ENCODE measurements at places on chromosomes 5 and 9.

- DNase-seq, result no peak
These were observed 68.0 kb downstream of the DENND4C start for GRCh38 chr9:19298436-19299000.

- no peak for DNase-seq
These were observed 32.8 kb upstream of the PLIN2 start for GRCh38 chr9:19160085-19160484.

- DNase-seq, result no peak
These were observed 20.2 kb downstream of the TLE1 start for GRCh38 chr9:81669041-81669651.

DNA sequence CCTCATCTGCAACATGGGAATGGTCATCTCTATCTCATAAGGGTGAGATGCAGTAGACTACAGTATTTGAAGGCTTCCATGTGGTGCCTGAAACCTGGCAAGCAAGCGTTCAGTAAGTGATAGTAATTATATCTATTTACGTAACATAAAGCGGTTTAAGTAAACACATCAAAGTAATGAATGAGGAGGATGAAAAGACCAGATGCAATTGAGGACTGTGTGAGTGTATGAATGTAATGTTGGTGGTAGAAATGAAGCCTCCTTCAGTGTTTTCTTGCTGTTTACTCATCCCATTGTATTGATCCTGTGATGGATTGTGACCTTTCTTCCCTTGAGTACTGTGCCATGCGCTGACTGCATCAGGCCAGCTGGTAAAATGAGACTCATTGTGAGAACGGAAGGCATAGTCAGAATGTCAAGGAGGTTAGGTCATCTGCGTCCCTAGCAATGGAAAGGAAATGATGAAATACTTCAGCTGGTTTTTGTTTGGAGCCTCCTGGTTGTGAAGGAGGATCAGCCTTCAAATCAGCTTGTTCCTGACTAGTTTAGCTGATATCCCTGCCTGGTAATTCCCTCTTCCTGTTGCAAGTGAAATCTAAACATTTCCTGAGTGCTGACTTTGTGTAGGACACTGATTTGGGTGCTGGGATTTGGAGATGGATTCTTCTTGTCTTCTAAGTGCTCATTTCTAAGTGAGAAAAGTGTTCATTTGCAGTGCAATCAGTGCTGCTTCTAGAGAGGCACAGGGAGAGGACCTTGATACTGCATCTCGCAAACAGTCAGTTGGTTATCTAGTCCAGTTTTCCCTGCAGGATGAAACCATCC is 35.6 kb downstream of the TNFSF8 start:
- DNase-seq, result no peak

GRCh38 chr5:90570034-90570433 is 11.4 kb downstream of the ADGRV1 start:
- DNase-seq, result no peak

DNA sequence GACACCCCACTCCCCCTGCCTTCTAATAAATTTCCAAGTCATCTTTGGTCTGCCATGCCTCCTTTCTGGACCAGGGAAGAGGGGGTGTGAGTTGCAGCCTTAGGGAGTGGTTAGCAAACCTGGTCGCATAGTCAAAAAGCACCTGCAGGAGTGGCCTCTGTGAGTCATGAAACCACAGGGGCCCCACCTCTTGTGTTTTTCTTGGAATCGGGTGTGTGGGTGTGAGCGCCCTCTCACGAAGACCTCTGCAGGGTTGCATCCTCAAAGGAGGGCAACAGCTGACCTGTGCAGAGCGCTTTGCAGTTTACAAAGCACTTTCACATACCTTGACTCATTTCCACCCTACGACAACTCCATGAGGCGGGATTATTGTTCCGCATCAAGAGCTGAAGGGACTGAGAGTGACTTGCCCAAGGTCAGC is 36.8 kb upstream of the TEX48 start:
- DNase-seq, result no peak

- DNase-seq, result no peak
These were observed 170.5 kb downstream of the TLE4 start for GRCh38 chr9:79742110-79742721.

DNA sequence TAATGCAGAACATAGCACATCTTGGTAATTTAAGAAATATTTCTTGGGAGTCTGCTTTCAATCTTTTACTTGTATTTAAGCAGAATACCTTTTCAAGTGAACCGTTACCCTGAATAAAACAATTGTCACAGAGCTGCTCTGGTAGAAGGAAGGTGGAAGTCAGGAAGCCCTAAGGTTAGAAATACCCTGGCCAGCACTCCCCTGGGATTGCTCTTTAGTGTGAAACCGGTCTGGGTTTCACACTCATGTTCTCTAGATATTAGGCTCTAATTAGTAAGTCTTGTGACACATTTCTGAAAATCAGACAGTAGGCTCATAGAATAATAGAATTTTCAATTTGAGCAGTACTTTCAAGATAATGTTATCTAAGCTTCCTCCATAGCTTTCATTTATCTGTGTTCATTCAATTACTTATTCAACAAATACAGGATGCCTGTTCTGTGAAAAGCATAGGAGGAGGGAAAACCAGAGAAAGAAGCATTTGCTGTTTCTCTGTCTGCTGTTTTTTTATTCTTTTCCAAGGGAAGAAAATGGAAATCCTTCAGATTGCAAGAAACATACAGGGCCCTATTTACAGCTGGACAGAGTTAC is 825.5 kb downstream of the TLR4 start:
- no peak for DNase-seq

- no peak for DNase-seq
These were observed 684 bp downstream of the TOR1B start for GRCh38 chr9:129803676-129804060.

- no peak for DNase-seq
These were observed 6.5 kb upstream of the GGTA1 start for GRCh38 chr9:121505903-121506735.

GRCh38 chr9:107989544-107989943 is 500.0 kb upstream of the KLF4 start:
- no peak for DNase-seq

- no peak for DNase-seq
These were observed 103.6 kb upstream of the CHD1 start for GRCh38 chr5:99032234-99033013.

GRCh38 chr9:18969128-18969527 is 63.9 kb downstream of the SAXO1 start:
- no peak for DNase-seq

- DNase-seq, result no peak
These were observed 206.6 kb downstream of the PALM2AKAP2 start for GRCh38 chr9:109986521-109986991.

GRCh38 chr9:34884747-34885189 is 73.3 kb upstream of the PHF24 start:
- DNase-seq, result no peak

GRCh38 chr9:73155968-73156864 is 4.6 kb downstream of the ANXA1 start:
- no peak for DNase-seq
